Dermis blood vessel endothelial cell (primary cell): ENCODE measurements at places on chromosomes 5 and 9.

DNA sequence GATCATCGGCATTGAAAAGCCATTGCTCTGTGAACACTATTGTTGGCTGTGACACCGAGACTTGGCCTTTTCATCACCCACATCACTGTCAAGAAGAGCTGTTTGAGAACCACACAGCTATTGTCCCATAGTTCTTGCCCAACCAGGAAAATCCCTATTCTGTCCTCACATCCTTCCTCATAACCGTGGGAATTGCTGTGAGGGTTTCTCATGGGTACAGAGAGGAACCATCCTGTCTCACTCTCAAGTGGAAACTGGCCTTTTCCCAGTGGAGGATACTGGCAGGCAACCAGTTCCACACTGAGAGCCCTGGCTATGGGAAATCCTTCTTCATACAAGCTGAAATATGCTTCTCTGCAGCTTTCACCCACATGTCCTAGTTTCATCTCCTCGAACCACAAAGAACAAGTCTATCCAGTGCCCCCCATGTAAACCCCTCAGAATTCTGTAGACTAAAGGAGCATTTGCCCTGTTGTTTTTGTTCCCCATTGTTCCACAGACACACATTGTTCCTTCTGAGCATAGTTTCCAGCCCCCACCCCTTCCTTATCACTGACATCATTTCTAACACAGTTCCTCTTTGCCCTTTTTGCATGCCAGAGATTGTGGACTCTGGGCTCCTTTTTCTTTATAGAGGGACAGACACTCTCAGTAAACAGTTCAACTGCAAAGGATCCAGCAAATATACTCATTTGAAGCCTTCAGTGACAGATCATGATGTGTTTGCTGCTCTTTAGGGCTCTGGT is 57.8 kb upstream of the C5orf46 start:
- DNase-seq, result peak; percentile 75

GRCh38 chr5:108801301-108801700 is 53.6 kb downstream of the FER start:
- peak; percentile 2 for DNase-seq

- no peak for DNase-seq
Observed at GRCh38 chr5:89721353-89721752, 688.2 kb downstream of the CETN3 start.

GRCh38 chr5:59097116-59097515 is 514.2 kb downstream of the RAB3C start:
- DNase-seq, result no peak

- DNase-seq, result no peak
Observed at GRCh38 chr5:136051486-136052220, 22.9 kb downstream of the TGFBI start.
